ENCODE measurements at places on chromosomes 16 and 17. TPM values are rescaled to one million over a fixed set of nuclear protein-coding genes. Genes with fewer than 3 reads are reported as not detected.
A peak's percentile ranks its signal among the peaks of the same experiment; 100 is the strongest.

The CCL8 gene
- total RNA-seq, result not detected

GRCh38 chr16:52932321-52932720, 120.4 kb downstream of the CHD9NB start:
- no peak for DNase-seq

- DNase-seq, result no peak
These were observed 120.9 kb downstream of the MRM1 start for GRCh38 chr17:36722121-36722902.

DNA sequence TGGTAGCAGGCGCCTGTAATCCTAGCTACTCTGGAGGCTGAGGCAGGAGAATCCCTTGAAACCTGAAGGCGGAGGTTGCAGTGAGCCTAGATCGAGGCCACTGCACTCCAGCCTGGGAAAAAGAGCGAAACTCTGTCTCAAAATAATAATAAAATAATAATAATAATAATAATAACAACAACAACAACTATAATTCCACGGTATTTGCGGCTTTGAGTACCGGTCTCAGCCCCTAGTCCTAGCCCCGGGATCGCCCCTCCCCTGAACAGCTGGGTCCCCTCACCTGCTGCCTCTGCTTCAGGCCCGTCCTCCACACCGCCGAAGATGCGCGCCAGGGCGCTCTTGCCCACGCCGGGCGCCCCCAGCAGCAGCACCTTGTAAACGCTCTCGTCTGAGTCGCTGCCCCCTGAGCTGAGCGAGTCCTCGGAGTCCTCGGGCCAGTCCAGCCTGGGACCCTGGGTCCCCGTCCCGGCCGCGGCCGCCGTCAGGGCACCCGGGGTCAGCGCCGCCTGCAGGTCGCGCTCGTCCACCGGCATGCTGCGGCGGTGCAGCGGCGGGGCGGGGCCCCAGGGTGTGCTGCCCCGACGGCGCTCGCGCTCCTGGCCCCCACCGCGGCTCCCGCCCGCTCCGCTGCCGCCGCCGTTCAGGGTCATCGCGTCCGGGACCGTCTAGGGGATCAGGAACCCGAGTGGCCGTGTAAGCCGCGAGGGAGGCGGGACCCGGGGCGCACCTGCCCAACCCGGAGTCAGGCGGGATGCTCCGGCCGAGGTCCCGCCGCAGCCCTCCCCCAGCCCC, 611 bp downstream of the RRAD start:
- no peak for DNase-seq

GRCh38 chr17:38587947-38588787, 17.6 kb downstream of the SRCIN1 start:
- no peak for DNase-seq

- peak; percentile 60 for DNase-seq
These were observed 53.0 kb downstream of the N4BP1 start for GRCh38 chr16:48556913-48557351.

Data from mammary epithelial cell (primary cell).